ENCODE measurements at places on chromosomes 1 and 21.

DNA sequence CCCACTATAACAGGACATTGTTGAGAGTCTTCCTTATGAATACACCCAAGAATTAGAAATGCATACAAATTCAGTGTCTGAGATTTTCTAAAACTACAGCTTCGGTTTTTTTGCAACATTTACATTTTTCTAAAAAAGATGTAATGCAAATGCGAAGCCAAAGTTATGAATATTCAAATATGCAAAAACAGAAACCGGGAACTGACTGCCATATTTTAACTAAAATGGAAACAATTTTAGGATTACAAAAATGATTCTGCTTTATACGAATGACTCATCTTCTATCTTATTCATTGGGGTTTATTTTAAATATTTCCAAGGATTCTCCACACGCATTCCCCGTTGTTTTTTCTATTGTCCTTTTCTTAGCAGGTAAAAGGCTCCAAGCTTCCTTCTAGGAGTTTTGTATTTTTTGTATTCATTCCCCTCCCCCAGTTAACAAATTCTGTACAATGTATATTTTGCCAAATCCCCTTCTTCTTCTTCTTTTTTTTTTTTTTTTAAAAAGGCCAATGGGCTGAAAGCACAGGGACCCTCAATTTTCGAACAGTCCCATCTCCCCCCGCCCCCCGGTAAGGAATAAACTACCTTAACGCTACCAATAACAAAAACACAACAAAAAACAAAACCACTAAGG is 1.0 kb downstream of the ARPC5 start:
- no peak for DNase-seq

GRCh38 chr1:86455073-86455472 is 13.7 kb upstream of the CLCA1 start:
- no peak for DNase-seq

GRCh38 chr1:21508580-21509350 is 458 bp upstream of the ALPL start:
- DNase-seq: peak; percentile 71

- no peak for DNase-seq
Measured at GRCh38 chr1:89581859-89582258, 51.1 kb upstream of the LRRC8C start.

- DNase-seq: no peak
Measured at GRCh38 chr1:23759277-23759676, 16.0 kb downstream of the ELOA start.

DNA sequence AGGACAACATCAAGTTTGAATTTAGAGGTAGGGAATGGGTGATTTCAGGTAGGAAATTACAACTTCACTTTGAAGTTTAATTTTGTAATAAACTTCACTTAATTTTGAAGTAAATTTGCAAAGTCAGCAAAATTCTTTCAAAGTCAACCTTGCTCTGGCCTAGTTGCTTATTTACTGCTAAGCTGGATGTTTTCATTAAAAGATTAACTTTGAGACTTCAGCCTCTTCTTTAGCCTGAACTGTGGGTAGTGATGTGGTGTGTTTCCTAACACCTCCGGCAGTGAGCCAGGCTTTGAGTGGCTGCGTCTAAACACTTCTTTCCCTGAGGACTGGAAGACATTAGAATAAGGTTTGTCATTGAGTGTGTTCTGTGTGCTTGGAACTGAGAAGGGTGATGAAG is at the start of gene HAO2:
HAO2 (plus strand) TSS at position 232 of the 400 bp plus-strand sequence. CDS start 12,301 bp downstream, outside the sequence.
- DNase-seq: no peak

DNA sequence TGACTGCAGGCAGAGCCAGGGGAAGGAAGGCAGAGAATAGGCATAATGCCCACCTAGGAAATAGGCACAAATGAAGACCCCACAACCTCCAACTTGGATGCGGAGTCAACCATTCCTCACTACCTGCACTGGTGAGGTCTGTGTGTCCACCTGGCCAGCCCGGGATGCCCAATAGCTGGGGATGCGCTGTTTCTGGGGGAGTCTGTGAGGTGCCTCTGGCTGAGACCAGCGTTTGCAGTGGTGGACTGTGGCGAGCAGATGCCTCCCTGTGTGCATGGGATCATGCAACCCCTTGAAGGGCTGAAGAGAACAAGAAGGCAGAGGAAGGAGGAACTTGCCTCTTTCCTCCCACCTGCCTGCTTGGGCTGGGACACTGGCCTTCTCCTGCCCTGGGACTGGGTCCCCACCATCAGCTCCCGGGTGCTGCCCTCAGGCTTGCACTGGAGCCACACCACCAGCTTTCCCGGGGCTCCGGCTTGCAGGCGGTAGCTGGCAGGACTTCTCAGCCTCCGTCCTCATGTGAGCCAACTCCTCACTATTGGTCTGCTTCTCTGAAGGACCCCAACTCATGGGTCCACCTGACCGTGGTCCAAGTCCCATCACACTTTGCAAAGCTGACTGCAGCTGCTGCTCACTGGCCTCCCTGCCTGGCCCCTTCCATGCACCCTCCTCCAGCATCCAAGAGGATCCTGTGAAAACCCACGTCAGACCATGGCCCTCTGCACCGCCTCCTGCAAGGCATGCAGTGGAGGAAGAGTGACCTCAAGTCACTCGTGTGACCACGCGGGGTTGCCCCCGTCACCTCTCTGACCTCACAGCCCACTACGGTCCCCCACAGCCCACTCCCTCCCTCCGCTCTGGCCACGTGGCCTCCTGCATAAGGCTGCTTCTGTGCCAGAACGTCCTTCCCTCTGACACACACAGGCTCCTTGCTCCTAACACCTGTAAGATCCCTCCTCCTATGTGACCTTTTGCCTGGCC is 2.7 kb upstream of the PDE9A start:
- no peak for DNase-seq

DNA sequence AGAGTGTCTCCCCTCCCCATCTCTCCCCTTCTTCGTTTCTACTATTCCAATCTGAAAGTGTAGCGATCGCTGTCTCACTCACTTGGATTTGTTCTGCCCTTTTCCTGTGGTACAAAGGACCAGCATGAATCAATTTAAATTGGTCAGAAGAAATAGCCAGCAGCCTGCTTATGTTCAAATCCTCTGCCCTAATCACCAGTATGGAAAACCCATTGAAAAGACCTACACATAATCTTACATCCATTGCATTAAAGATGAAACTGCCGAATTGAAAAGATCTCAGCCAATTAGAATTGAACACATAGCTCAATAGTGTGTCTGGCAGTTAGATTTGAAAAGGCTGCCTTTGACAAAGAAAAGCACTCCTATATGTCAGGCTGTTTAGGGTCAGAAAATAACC is 122.6 kb downstream of the TNNI3K start:
- no peak for DNase-seq

- no peak for DNase-seq
Measured at GRCh38 chr1:37890378-37891014, 31.1 kb upstream of the MTF1 start.

DNA sequence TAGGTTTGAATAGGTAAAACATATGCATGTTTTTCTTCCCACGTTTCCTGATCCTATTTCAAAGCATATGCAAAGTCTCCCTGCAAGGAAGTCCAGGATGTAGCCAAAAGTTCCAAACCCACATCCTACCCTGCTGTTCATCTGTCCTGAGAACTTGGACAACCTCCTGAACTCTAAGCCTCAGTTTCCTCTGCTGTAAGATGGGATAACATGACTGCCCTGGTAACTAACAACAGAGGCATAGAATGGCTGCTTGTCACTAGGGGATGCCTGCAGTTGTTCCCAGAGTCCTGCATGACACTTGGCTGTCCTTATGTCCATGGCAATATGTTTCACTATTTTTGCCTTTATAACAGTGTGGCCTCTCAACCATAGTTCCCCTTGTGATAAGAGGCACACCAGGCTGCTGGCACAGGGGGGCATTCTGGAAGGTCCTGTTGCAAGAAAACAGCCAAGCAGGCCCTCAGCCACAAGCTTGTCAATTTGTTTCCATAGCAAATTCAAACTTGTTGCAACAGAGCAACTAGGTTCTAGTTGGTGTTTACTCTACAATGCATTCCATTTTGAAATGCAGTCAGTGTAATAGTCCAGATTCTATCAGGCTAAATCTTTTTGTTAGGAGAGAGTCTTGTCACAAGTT is 1.5 kb upstream of the HDGF start:
- DNase-seq: no peak

DNA sequence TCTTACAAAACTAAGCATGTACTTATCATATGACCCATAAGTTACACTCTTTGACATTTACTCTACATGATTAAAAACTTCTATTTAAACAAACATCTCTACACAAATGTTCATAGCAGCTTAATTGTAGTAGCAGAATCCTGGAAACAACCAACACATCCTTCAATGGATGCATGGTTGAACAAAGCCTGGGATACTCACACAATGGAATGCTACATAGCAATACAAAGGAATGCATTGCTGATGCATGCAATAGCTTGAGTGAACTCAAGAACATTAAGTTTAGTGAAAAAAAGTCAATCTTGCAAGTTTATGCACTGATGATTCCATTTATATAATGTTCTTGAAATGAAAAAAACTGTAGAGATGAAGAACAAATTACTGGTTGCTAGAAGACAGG is 686.9 kb downstream of the LRRIQ3 start:
- no peak for DNase-seq

DNA sequence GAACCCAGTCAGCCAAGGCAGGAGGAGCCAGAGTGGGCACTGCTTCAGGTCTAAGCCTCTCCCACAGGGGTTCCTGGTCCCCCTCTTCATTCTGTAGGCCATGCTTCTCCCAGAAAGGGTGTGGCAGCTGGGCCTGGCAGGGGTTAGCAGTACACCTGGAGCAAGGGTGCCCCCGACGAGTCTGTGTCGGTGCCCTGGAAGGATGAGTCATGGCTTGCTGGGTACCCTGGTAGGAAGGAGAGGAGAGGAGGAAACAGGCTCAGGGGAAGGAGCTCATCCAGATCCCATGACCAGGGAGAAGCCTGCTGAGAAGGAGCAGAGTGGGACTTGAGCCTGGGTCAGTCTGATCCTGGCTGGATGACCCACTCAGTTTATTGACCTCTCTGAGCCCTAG is 10.3 kb downstream of the KDF1 start:
- DNase-seq: no peak

DNA sequence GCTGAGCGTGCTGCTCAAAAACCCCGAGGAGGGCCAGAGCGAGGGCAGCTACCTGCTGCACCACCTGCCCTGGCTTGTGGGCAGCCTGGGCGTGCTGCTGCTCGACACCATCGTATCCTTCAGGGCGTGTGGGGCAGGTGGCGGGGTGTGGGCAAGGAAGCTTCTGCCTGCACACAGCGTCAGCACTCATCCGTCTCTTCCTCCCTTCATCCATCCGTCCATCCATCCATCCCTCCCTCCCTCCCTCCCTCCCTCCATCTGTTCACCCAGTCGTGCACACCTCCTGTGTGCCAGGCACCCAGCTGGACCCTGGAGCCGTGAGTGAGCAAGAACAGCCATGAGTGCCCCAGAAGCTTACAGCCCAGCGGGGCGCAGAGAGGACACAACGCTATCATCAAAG is 15.2 kb downstream of the SLC66A1 start:
- no peak for DNase-seq

GRCh38 chr1:30085811-30086770 is 637.3 kb downstream of the MATN1 start:
- no peak for DNase-seq

DNA sequence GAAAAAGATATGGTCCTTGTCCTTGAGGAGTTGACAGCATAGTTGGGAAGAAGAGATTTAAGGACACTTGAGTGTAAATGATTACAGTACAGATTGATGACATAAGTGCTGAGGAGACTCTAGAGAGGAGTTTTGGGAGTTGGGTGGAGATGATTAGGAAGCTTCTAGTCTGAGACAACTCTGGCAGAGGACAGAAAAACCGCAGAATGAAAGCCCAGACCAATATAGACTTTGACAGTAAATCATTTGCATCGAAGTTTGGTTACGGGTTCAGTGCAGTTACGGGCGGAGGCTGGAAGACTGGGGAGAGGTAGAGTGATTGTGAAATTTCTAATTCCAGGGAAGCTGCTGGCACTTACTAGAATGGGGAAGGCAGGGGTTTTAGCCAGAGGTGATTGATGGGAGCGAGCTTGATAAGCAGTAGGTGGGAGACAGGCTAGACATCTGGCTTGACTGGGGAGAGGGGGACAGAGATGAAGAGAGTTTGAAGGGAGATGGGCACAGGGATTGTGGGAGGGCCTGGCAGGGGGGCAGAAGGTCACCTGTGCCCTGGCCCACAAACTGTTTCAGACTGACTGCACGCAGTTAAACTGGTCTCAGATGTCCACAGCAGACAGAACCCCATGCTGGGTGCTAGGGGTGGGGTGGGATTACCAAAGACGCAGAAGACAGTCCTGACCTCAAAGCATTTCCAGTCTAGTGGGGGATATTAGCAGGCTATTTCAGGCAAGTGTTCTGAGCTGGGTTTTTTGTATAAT is 20.1 kb downstream of the SH2D2A start:
- no peak for DNase-seq

DNA sequence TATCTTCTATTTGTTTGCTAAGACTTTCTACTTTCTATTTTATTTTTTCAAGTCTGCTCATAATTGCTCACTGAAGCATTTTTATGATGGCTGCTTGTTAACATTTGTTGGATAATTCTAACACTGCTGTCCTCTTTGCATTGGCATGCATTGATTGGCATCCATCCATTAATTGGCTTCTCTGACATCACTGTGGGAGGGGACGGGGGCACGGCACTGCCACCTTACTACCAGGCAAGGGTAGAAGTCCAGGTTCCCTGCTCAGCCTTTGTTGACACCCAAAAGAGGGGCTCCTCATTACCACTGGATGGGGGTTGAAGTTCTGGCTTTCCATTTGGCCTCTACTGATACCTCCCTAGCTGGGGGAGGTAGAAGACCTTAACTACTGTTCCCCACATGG is 11.5 kb upstream of the ABCG1 start:
- DNase-seq: no peak

DNA sequence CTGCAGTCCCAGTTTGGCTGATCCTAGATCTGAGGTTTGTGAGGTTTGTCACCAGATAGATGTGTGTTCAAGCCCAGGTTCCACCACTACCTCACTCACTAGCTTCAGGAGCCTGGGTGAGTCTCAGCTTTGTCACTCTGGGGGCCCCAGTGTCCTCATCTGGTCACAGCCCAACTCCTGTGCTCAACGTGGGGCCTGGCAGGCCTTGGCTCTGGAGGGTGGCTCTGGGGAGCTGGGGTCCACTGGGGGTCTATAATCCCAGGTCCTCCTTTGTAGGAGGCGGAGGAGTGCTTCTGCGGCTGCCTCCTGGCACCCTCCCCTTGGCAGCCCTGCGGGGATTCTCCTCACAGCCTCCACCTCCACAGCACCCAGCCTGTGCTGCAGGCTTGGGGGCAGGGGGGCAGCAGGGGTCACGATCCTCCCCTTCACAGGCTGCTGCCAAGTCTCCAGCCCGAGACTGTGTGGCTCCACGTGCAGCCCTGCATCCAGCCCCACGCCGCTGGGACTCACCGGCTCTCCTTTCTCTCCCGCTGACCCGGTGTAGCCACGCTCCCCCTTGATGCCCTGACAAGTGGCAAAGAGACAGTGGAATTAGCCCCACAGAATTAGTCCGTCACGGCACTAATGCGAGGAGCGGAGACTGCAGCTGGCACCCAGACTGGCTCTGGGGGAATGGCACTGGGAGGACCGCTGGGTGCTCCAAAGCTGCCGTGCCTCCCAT is 22.5 kb upstream of the PEF1 start:
- DNase-seq: no peak

Data from iPS DF 6.9 (cell line).